Smooth muscle cell of bladder (primary cell): ENCODE measurements at places on chromosomes 6 and 20. TPM values are rescaled to one million over a fixed set of nuclear protein-coding genes. Genes with fewer than 3 reads are reported as not detected.

Gene KCNK17
- not detected in 2 replicates for total RNA-seq

Gene SLC22A1
- total RNA-seq: 0.28 and 0.92 TPM in 2 replicates

Gene GPLD1
- total RNA-seq: 0.14 and 0.28 TPM in 2 replicates

Gene CDYL
- 49.5 and 51.3 TPM in 2 replicates for total RNA-seq

Gene MYLK2
- under 0.01 TPM in 1 of 2 replicates, not detected in the other for total RNA-seq

Gene THBS2
- 423 and 1,330 TPM in 2 replicates for total RNA-seq

Gene RAB44
- total RNA-seq: under 0.01 TPM in 2 replicates

Gene RNF217
- total RNA-seq: 10.4 and 16.8 TPM in 2 replicates

Gene HCRTR2
- not detected in 2 replicates for total RNA-seq

Gene CST4
- 0.43 TPM in 1 of 2 replicates, not detected in the other for total RNA-seq

Gene SLC35A1
- total RNA-seq: 16.9 and 17.1 TPM in 2 replicates

Gene CLPSL2
- not detected in 2 replicates for total RNA-seq

Gene COL12A1
- 686 and 786 TPM in 2 replicates for total RNA-seq

Gene FAM110A
- total RNA-seq: 1.00 and 2.4 TPM in 2 replicates

Gene MEI4
- total RNA-seq: not detected in 2 replicates

Gene ADGB
- total RNA-seq: not detected in 2 replicates

Gene DCBLD1
- 50.5 and 68.6 TPM in 2 replicates for total RNA-seq

Gene OR2J3
- not detected in 2 replicates for total RNA-seq

Gene SMOC2
- under 0.01 TPM in 1 of 2 replicates, not detected in the other for total RNA-seq

Gene UNC5CL
- total RNA-seq: under 0.01 and 0.09 TPM in 2 replicates

Gene RAD21L1
- 0.14 and 0.18 TPM in 2 replicates for total RNA-seq

Gene POLR3F
- total RNA-seq: 10.7 and 10.9 TPM in 2 replicates

Gene SAMD3
- total RNA-seq: 4.1 and 11.8 TPM in 2 replicates

Gene TREML1
- total RNA-seq: not detected in 2 replicates

Gene BPIFB4
- not detected in 2 replicates for total RNA-seq

Gene PSMF1
- 14.8 and 19.3 TPM in 2 replicates for total RNA-seq

Gene LSM2
- total RNA-seq: 22.3 and 27.3 TPM in 2 replicates

Gene SEL1L2
- total RNA-seq: not detected in 2 replicates

Gene ACTL10
- 1.3 and 1.9 TPM in 2 replicates for total RNA-seq

Gene ZNF311
- 1.9 and 2.1 TPM in 2 replicates for total RNA-seq

Gene PRPH2
- total RNA-seq: 1.8 and 2.5 TPM in 2 replicates

Gene ITCH
- total RNA-seq: 66.6 and 83.2 TPM in 2 replicates

Gene SCUBE3
- total RNA-seq: 1.7 and 1.8 TPM in 2 replicates

Gene SSTR4
- total RNA-seq: not detected in 2 replicates

Gene GATA5
- total RNA-seq: not detected in 2 replicates

Gene ATAT1
- total RNA-seq: 2.0 and 2.8 TPM in 2 replicates

Gene HLA-DMA
- total RNA-seq: 1.8 and 2.1 TPM in 2 replicates

Gene SPEF1
- total RNA-seq: 0.14 and 0.28 TPM in 2 replicates

Gene MATN4
- total RNA-seq: not detected in 2 replicates

Gene SYCP2L
- total RNA-seq: 0.09 and 0.14 TPM in 2 replicates

Gene BFSP1
- 2.8 and 3.8 TPM in 2 replicates for total RNA-seq

Gene ARMC2
- total RNA-seq: 2.0 and 2.8 TPM in 2 replicates

Gene RAET1E
- total RNA-seq: 0.14 and 0.37 TPM in 2 replicates

Gene FAM217A
- total RNA-seq: not detected in 2 replicates

Gene LST1
- not detected in 2 replicates for total RNA-seq

Gene BANF2
- not detected in 2 replicates for total RNA-seq

Gene ZNF165
- 0.46 and 0.57 TPM in 2 replicates for total RNA-seq

Gene OR12D3
- not detected in 2 replicates for total RNA-seq

Gene UNC93A
- not detected in 2 replicates for total RNA-seq

Gene PI3
- not detected in 2 replicates for total RNA-seq

Gene CAGE1
- total RNA-seq: 0.09 and 0.14 TPM in 2 replicates
